ENCODE measurements at places on chromosomes 1 and 21. TPM values are rescaled to one million over a fixed set of nuclear protein-coding genes. Genes with fewer than 3 reads are reported as not detected.
A peak's percentile ranks its signal among the peaks of the same experiment; 100 is the strongest.

The VAMP3 gene
- 41.2 TPM for total RNA-seq

The SPRR1A gene
- total RNA-seq: not detected

DNA sequence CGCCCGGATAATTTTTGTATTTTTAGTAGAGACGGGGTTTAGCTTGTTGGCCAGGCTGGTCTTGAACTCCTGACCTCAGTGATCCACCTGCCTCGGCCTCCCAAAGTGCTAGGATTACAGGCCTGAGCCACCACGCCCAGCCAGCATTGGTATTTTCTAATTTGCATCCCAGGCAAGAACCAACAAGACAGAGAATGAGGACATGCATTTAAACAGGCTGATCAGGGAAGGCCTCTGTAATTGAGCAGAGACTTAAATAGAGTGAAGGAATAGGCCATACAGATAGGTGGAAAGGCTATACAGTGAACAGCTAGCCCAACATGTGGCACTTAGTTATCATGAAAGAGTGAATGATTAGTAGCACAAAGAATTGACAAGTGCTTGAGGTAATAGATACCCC lies 230.4 kb downstream of the SLC35F3 start:
- DNase-seq: no peak
- no peak overlapping the region for H3K27ac ChIP-seq
- no peak overlapping the region for H3K4me3 ChIP-seq
- no peaks in the 10 kb centered on the region for H3K4me1 ChIP-seq
- H3K27me3 ChIP-seq: no peaks in the 10 kb centered on the region

DNA sequence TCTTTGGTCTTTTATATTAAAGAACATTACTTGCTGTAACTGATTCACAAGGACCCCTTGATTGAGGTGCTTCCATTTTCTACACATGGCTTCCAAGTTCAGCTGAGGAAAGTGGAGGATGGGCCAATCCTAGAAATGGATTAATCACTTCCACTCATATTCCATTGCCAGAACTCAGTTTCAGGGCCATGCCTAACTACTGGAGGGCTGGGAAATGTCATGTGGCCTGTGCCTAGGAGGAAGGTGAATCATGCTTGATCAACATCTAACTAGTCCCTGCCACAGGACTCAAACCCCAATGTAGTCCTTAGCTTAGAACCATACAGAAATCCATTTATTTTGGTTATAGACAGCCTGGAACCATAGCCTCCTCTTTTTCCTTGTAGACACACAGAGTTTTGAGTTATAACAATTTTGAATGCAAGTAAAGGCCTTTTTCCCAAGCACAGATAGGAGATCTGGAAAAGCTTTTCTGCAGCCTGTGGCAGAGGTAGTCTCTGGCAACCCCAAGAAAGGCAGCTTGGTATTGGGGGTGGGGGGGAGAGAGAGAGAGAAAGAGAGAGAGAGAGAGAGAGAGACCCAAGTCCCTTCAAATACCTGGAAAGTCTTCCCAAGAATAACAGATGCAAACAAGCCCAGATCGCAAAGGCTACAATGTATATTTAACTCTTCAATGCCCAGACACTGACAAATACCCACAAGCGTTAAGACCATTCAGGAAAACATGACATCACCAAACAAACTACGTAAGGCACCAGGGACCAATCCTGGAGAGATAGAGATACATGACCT lies 12.5 kb downstream of the MAST2 start:
- no peaks in the 10 kb centered on the region for H3K4me1 ChIP-seq
- no peaks in the 10 kb centered on the region for H3K36me3 ChIP-seq
- H3K4me3 ChIP-seq: no peak overlapping the region
- DNase-seq: no peak
- H3K27me3 ChIP-seq: no peaks in the 10 kb centered on the region

GRCh38 chr1:247857069-247857984 lies at the start of gene TRIM58:
Gene TRIM58, plus strand, starts transcription at chr1:247857187. Its CDS starts 60 bp downstream, at chr1:247857247.
- no peak within 1 kb of the TSS for H3K4me3 ChIP-seq
- DNase-seq: peak; percentile 73
- H3K4me1 ChIP-seq: no peaks in the 10 kb centered on the region
- H3K27ac ChIP-seq: no peak within 1 kb of the TSS
- H3K27me3 ChIP-seq: no peaks in the 10 kb centered on the region
